Fibroblast of skin of abdomen (primary cell): ENCODE measurements at places on chromosomes 1 and 21.
A peak's percentile ranks its signal among the peaks of the same experiment; 100 is the strongest.

GRCh38 chr1:35264035-35264434, 4.5 kb upstream of the ZMYM4 start:
- DNase-seq, result no peak

DNA sequence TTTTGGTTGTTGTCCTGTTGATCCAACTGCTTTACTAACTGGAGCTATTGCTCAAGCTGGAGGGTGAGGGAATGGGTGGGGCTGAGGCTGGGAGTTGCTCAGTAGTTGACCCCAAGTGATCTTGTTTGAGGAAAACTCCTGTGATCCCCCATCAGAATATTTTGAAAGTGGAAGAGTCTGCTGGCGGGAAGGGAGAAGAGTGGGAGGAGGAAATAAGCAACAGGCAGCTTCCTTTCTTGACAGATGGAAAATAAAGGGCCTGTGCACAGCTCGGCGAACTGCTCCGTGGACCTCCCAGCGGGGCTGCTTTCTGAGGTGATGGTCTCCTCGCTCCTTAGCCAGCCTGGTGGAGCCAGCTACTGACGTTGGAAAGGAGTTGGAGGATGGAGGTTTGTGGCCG, 199.1 kb upstream of the LMO4 start:
- DNase-seq, result no peak

GRCh38 chr1:9820521-9820920, 3.2 kb downstream of the CLSTN1 start:
- no peak for DNase-seq

GRCh38 chr1:169860750-169861149, 32.9 kb downstream of the SCYL3 start:
- no peak for DNase-seq

GRCh38 chr1:109630898-109631512, 11.4 kb downstream of the AMPD2 start:
- no peak for DNase-seq

DNA sequence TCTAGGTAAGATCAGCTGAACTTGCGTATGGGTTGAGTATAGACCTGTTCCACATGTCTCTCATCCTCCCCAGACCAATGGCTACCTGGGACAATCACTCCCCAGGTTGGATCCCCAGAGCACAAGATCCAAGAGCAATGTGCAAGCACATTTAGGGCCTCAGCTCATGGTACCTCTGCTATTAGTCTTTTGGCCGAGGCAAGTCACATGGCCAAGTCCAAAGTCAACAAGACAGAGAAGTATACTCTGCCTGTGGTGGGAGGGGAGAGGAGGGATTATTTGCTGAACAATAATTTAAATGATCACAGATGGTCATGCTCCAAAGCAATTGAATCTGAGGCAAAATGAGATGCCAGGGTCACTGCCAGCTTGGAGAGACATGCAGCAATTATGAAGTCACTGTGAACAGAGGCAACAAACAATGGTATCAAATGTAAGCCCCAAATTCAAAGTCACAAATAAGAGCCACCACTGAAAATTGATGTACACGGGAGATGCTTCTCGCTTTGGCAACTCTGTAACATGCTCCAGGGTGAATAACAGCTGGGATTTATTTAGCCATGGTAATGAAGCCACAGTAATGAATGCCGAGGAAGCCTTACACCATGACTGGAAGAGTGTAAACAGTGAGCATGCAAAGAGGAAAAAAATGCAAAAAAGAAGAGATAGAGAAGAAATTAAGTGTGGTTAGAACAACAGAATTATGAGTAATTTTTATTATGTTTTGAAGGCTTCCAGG, 149.1 kb downstream of the ZNF281 start:
- DNase-seq, result peak; percentile 72

DNA sequence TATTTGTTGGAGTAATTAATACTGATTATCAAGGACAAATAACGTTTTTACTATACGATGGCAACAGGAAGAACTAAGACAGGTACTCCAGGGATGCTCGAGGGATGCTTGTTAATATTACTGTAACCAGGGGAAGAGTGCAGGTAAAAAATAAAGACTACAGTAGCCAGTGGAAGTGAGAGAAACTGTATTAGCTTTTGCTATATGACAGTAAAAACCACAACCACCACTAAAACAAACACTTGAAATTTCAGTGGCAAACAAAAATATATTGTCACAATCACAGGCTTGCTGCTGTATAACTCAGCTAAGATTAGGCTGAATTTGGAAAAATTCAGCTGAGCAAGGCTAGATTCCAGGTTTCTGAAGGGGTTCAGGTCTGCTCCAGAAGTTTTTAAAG, 812.6 kb upstream of the ADGRL4 start:
- no peak for DNase-seq

DNA sequence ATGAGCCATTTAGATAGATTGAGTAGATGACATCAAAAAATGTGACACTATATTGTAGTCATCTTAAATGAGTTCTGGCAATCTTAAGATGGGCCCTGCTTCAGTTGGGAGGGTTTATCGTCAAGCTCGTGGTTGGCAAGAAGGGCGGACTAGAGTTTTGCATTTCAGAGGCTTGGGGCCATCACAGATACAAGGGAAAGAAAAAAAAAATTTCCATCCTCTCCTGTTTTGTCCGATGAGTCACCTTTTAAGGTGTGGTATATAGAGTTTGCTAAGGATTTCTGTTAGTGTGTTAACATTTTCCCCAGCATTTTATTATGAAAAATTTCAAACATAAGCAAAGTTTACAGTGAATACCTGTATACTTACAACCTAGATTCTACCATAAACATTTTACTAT, 31.8 kb upstream of the KCNQ4 start:
- no peak for DNase-seq

DNA sequence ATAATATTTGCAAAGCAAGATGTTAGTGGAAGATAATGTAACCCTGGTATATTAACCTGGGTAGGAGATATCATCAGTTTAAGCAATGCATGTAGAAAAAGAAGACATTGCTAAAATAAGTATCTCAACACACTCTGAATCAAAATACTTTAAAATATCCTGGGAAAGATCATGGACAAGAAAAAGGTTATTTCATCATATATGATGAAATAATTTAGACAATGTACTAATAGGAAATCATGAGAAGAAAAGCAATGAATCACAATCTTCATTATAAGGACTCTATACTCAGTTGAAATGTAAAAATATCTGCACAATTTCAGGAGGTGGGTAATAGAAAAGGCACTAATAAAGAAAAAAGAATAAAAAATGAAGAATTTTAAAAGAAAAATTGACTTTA, 158.8 kb downstream of the KCNT2 start:
- DNase-seq, result no peak

DNA sequence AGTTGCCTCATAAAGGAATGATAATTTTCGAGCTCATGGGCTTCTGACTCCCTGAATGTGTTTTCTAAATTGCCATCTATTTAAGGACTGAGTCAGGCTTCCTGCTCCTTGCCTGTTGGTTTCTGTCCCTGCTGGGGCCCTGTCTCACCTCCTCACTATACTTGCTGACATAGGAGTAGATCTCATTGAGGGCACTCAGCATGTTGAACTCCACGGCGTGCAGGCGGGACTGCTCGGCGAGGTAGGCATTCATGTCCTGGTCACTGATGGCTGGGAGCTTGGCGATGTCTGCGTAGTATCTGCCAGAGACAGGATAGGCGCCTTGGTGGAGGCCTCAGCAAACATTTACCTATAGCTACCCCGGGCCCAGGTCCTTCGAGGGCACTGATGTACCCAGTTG, 116.9 kb upstream of the CD34 start:
- no peak for DNase-seq

GRCh38 chr1:29052100-29052499, 71.6 kb downstream of the TMEM200B start:
- no peak for DNase-seq
